ENCODE measurements at places on chromosomes 12 and 14. TPM values are rescaled to one million over a fixed set of nuclear protein-coding genes. Genes with fewer than 3 reads are reported as not detected.

Gene ASPG
- total RNA-seq = 3.6 TPM

Gene EXOC3L4
- total RNA-seq = 0.30 TPM

GRCh38 chr12:62761658-62762057 is 173.3 kb downstream of the PPM1H start:
- DNase-seq = no peak

GRCh38 chr12:105420659-105421240 is 90.3 kb downstream of the C12orf75 start:
- DNase-seq = peak; percentile 83

Gene SLC35E3
- total RNA-seq = 3.4 TPM
